ENCODE measurements at places on chromosomes 7 and 10.

- no peak for DNase-seq
Observed at GRCh38 chr10:16765509-16766375, 51.5 kb downstream of the RSU1 start.

GRCh38 chr10:10432296-10433035, 585.2 kb upstream of the CELF2 start:
- peak; percentile 2 for DNase-seq

GRCh38 chr7:101127460-101128039, 646 bp downstream of the SERPINE1 start:
- no peak for DNase-seq

GRCh38 chr10:49367600-49367999, 28.3 kb downstream of the DRGX start:
- no peak for DNase-seq

Measured in fibroblast of the conjunctiva (primary cell).